Uterus (tissue), 4 donors: ENCODE measurements at places on chromosomes 1 and 21.

GRCh38 chr1:42358791-42359190 is 21.8 kb upstream of the RIMKLA start:
- no peak for DNase-seq

GRCh38 chr1:175388285-175388684 is 195.7 kb upstream of the KIAA0040 start:
- DNase-seq = no peak

DNA sequence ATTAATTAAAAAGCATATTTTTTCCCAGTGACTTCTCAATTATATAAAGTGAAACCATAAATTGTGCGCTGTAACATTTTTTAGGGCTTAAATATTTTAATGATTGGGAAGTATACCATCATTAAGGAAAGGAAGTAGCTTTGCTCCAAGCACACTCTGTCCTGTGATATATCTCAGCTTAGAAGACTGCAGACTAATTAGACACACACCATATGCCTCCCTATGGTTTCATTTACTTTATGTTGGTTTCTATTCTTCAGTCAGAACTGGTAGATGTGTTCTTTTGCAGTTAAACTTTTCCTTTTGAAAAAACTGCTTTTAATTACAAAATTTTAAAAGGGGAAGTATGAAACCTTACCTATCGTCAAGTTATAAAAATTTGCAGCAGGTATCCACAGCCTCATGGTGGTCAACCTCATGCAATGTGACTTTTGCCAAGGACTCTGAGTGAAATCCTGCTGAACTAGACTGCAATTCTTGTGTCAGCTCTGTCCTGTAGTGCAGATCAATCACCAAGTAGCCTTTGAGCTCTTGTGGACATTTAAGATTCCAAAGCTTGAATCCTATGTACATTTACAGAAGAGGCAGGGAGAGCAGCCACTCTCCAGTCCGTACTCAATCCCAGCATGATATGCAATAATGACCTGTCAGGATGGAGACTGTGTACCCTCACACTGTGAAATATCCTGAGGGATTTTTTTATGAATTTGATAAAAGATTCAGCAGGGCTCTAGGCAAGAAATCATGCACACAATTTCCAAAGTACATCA is 149.1 kb downstream of the AMY1C start:
- no peak for DNase-seq

GRCh38 chr21:44434568-44434925 is 20.8 kb upstream of the LRRC3 start:
- DNase-seq = no peak

DNA sequence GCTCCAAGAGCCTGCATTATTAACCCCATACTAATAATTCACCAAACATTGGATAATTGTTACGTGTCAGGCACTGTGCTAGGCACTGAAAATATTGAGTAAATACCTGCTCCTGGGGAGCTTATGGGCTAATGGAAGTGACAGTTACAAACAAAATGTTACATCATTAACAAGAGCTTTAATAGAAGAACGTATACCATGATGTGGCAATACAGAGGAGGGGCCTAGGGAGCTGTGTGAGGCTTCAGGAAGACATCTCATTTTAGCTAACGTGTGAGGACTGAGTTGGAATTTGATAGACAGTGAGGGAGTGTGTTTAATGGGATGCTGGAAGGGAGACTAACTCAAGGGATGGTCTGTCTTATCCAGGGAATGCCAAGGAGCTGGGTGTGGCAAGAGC is 16.5 kb upstream of the TSPAN2 start:
- DNase-seq = no peak

DNA sequence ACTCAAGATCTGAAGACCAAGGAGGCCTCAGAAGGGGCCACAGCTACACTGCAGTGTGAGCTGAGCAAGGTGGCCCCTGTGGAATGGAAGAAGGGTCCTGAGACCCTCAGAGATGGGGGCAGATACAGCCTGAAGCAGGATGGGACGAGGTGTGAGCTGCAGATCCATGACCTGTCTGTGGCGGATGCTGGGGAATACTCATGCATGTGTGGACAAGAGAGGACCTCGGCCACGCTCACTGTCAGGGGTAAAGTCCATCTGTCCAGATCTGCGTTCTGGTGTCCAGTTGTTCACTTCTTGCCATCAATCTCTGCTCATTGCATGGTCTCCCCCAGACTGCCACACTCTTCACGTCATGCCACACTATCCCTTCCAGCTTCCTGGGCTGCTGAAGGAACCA is 90.6 kb downstream of the OBSCN start:
- no peak for DNase-seq

- no peak for DNase-seq
Measured at GRCh38 chr21:33670076-33670978, 28.0 kb downstream of the ITSN1 start.

DNA sequence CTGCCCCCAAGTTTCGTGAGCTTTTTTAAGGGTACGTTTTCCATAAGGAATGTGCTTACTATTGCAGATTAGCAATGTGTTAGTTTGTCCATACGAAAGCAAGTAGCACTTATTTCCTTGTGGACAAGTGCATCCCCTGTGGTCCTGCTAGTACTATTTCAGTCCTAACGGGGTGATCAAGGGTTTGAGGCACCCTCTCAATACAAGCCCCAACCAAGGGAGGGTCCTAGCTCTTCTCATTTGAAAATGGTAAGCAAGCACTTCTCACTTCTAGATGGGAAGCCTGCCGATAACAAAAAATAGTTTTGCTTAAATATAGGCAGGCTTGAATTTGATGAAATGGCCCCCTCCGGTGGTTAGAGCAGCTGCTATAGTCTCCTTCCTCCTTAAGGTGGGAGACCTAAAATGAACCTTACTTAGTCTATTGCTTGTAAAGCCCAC is 64.0 kb upstream of the HMCN1 start:
- DNase-seq = no peak

GRCh38 chr1:77175230-77175844 is 43.9 kb downstream of the PIGK start:
- no peak for DNase-seq
